Activated B cell treated with CpG ODN at 0.5 μM for 24 hours (primary cell): ENCODE measurements at places on chromosomes 3 and 15.

DNA sequence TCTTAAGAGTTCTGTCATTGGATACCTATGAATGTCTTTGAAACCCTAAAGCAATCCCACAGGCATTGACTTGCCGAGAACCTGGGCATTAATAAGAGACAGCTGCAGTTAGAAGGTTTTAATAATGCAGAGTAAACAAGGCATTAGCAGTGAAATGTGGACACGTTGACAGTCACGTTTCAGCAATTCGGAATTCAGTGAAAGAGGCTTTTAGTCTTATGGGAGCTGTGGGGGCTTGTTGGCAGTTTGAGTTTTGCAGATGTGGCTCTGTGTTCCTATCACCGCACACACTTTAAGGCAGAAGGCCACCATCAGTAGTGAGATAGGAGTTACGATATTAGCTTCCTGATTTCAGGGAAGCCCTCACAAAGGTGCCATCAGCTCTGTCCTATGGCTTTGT lies 145.2 kb upstream of the NUDT16 start:
- H3K36me3 ChIP-seq = no peaks in the 10 kb centered on the region
- H3K27ac ChIP-seq = no peak overlapping the region
- no peaks in the 10 kb centered on the region for H3K4me1 ChIP-seq
- H3K4me3 ChIP-seq = no peak overlapping the region
- no peak for DNase-seq

GRCh38 chr15:50916400-50916799 lies 7.9 kb downstream of the AP4E1 start:
- no peaks in the 10 kb centered on the region for H3K27me3 ChIP-seq
- DNase-seq = no peak
- H3K27ac ChIP-seq = no peak overlapping the region
- H3K36me3 ChIP-seq = peaks cover 48% of the 10 kb centered on the region
- no peak overlapping the region for H3K4me3 ChIP-seq

GRCh38 chr3:97990624-97991292 lies 18.5 kb upstream of the RIOX2 start:
- H3K4me3 ChIP-seq = no peak overlapping the region
- H3K27me3 ChIP-seq = peaks cover 3% of the 10 kb centered on the region
- H3K36me3 ChIP-seq = no peaks in the 10 kb centered on the region
- no peak overlapping the region for H3K27ac ChIP-seq

DNA sequence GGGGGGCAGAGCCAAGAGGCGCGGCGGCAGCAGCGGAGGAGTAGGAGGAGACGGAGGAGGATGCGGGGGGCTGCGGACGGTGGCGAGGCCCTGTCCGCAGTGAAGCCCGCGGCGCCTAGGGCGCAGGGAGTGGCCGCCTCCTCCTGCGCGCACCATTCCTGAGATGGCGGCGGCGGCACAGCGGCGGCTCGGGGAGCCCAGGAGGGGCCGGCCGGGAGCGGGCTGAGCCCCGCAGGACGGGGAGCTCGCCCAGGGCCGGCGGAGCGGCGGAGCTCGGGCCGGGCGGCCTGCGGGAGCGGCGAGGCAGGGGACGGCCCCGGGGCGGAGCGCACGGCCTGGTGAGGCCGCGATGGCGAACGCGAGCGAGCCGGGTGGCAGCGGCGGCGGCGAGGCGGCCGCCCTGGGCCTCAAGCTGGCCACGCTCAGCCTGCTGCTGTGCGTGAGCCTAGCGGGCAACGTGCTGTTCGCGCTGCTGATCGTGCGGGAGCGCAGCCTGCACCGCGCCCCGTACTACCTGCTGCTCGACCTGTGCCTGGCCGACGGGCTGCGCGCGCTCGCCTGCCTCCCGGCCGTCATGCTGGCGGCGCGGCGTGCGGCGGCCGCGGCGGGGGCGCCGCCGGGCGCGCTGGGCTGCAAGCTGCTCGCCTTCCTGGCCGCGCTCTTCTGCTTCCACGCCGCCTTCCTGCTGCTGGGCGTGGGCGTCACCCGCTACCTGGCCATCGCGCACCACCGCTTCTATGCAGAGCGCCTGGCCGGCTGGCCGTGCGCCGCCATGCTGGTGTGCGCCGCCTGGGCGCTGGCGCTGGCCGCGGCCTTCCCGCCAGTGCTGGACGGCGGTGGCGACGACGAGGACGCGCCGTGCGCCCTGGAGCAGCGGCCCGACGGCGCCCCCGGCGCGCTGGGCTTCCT lies at the start of gene GPR27:
Gene GPR27, plus strand, starts transcription at position 155 of the 909 bp plus-strand sequence. Its CDS starts 195 bp downstream, at position 350.
- H3K36me3 ChIP-seq = no peaks in the 10 kb centered on the region
- H3K27ac ChIP-seq = no peak within 1 kb of the TSS
- peak within 1 kb of the TSS; percentile 15 for H3K4me3 ChIP-seq
- no peak for DNase-seq

DNA sequence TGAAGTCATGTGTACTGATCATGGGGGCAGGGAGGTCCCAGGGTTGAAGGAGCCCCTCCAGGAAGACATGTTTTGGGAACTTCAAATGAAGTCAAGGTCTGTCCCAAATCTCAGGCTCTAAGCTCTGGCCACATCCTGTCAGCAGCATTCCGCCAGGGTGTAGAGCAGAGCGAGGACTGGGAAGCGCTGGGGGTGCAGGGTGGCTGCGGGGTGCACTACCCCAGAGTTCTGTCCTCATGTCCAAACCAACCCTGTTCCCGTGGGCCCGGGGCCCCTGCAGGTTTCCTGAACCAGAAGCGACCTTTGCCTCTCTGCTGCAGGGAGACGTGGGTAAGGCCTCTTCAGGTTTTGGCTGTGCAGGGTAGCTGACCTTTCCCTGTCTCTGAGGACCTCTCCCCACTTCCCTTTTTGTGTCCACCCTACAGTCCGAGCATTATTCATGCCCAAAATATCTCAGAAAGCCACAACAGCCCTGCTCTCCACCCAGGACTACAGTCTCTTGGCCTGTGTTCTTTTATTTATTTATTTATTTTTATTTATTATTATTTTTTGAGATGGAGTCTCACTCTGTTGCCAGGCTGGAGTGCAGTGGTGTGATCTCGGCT lies 26.6 kb upstream of the FLNB start:
- H3K4me1 ChIP-seq = peaks cover 27% of the 10 kb centered on the region
- H3K27me3 ChIP-seq = no peaks in the 10 kb centered on the region
- DNase-seq = no peak
- no peaks in the 10 kb centered on the region for H3K36me3 ChIP-seq

GRCh38 chr15:82020625-82021394 lies 25.0 kb downstream of the MEX3B start:
- DNase-seq = no peak
- H3K27me3 ChIP-seq = peaks cover 19% of the 10 kb centered on the region
- H3K4me1 ChIP-seq = no peaks in the 10 kb centered on the region
- H3K36me3 ChIP-seq = no peaks in the 10 kb centered on the region
- no peak overlapping the region for H3K4me3 ChIP-seq
- H3K27ac ChIP-seq = no peak overlapping the region

DNA sequence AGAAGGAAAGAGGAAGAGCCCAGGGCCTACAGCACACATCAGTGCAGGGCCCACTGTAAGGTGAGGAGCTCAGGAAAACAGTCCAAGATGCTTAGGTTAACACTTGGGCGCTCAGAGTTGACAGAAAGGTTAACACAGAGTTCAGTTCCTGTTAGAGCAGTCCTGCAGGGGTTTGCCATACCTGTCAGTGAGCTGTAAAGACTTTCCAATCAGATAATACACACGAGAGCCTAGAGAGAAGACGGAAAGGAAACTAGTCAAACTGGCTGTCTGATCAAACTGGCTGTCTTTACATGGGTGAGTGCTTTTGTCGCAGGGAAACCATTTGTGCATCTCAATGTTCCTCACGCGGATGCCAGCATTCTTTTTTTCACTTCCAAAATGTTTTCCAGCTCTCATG lies 61.4 kb upstream of the ARHGEF26 start:
- no peak overlapping the region for H3K4me3 ChIP-seq
- H3K36me3 ChIP-seq = no peaks in the 10 kb centered on the region
- H3K27me3 ChIP-seq = peaks cover 3% of the 10 kb centered on the region
- H3K4me1 ChIP-seq = no peaks in the 10 kb centered on the region

- DNase-seq = no peak
- no peaks in the 10 kb centered on the region for H3K4me1 ChIP-seq
- H3K27ac ChIP-seq = no peak overlapping the region
- no peak overlapping the region for H3K4me3 ChIP-seq
Measured at GRCh38 chr15:66786708-66787488, 84.9 kb downstream of the SMAD6 start.
